ENCODE measurements at places on chromosomes 5 and 9. TPM values are rescaled to one million over a fixed set of nuclear protein-coding genes. Genes with fewer than 3 reads are reported as not detected.
A peak's percentile ranks its signal among the peaks of the same experiment; 100 is the strongest.

Gene PCDHGB2
- total RNA-seq, result 1.6 TPM

Gene CAMLG
- total RNA-seq, result 11.5 TPM

DNA sequence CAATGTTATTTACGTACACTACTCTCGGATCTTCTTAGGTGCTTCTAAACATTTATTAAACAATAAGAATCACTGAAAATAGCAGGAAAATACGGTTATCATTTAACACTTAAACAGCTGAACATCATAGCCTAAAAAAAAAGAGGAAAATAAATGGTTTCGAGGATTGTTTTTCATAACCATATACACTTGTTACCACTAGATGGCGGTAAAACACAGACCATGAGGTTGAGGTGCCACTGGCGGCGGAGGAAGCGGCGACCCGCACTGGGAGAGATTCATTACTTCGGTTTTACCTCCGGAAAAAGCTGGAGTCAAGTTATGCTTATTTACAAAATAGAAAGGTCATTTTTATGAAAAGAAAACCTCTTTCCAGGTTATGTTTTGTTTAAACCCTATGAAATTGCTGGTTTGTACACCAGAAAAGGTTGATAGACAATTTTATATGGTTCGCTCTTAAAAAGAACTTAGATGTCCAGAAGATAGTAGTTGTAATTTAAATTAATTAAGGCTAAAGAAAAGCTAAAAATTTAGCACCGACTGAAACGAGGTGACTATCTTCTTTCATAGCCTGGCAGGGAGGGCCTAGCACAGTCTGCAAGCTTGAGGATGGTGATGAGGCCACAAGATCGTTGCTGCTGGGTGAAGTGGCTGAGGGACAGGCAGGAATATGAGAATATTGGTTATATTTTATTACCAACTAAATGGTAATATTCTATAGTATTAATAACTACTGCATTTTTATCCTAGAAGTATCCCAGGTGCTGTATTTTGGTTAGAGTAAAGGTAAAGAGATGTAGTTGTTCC, 605.7 kb downstream of the RAB3C start:
- peak; percentile 64 for DNase-seq

- DNase-seq, result no peak
Observed at GRCh38 chr5:64603676-64604075, 86.6 kb upstream of the SHISAL2B start.

DNA sequence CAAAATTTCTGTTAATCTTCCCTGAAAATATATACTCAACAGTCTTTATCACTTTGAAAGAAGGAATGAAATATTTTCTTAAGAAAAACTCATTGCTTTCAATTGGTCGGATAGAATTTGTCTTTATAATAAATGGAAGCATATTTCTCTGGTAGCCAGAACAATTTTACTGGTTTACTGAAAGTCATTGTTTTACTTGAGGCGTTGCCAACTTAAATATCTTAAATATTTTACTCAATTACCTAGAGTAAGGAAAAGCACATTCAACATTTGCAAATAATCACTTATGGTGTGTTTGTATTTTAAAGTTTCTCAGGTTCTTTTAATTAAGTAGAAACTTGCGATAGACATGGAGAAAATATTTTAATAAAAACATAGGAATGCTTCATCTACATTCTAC, 1181.7 kb downstream of the EFNA5 start:
- DNase-seq, result no peak

GRCh38 chr9:16289639-16290038, 580.8 kb downstream of the BNC2 start:
- no peak for DNase-seq

DNA sequence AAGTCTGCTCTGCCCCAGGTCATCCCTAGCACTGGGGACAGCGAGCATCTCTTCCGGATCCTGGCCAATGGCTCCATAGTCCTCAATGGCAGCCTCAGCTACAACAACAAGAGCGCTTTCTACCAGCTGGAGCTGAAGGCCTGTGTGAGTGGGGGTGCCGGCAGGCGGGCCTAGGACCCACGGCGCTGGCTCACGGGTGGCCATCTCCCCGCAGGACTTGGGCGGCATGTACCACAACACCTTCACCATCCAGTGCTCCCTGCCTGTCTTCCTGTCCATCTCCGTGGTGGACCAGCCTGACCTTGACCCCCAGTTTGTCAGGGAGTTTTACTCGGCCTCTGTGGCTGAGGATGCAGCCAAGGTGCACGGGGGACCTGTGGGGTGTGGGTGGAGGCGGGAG, 25.9 kb downstream of the CDHR2 start:
- DNase-seq, result no peak
